Fibroblast of upper back skin (primary cell): ENCODE measurements at places on chromosomes 3 and 15.

- no peak for DNase-seq
Observed at GRCh38 chr3:73781541-73781940, 156.8 kb upstream of the PDZRN3 start.

DNA sequence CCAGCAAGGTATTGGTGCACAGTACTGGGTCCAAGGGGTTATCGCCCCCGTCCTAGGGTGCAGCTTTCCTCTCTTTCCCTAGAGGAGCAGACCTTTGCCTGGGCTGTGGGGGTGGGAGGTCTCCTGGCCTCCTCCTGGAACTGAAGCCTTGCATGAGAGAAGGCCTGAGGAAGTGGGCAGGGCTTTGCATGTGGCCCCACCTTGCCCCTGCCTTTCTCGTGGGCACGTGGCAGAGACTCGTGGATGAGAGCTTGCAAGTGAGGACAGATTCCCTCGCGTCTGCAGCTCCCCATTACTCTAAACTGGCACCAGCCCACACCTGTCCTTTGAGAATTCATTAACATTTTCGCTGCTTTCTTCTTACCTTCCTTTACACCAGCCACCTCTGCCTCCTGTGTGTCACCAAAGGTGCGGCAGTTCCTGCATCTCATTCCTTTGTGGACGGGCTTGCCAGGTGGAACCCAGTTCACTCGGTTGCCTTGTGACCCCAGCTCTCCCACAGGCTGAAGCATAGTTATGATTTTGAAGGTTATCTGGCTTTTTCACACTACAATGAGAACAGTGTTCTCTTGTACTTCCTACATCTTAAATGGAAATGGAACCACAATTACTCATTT is 40.9 kb upstream of the NR2C2 start:
- no peak for DNase-seq

- DNase-seq = peak; percentile 59
Observed at GRCh38 chr3:170811515-170811914, 58.5 kb downstream of the RPL22L1 start.

- no peak for DNase-seq
Observed at GRCh38 chr3:10694179-10694578, 121.8 kb upstream of the SLC6A11 start.

GRCh38 chr3:69739204-69740102 is at the start of gene MITF:
Gene MITF, plus strand, starts transcription at chr3:69739464. Its CDS starts 134 bp downstream, at chr3:69739598.
- DNase-seq = peak; percentile 87

DNA sequence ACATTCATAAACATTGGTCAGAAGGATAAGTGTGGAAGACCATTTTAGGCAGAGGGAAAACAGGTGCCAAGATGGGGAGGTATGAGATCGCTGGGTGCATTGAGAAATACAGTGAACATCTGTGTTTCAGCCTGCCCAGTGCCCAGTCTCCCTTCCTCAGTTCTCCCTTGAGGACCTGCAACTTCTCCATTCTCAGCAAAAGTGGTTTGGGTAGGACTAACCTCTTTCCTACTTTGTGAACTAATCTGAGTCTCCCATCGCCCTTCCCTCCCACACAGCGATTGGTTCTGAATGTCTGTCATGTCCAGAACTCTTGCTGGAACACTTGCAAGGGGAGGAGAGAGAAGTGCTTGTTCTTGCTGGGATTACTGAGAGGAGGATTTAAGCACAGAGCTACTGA is 10.9 kb upstream of the CCNL1 start:
- no peak for DNase-seq

DNA sequence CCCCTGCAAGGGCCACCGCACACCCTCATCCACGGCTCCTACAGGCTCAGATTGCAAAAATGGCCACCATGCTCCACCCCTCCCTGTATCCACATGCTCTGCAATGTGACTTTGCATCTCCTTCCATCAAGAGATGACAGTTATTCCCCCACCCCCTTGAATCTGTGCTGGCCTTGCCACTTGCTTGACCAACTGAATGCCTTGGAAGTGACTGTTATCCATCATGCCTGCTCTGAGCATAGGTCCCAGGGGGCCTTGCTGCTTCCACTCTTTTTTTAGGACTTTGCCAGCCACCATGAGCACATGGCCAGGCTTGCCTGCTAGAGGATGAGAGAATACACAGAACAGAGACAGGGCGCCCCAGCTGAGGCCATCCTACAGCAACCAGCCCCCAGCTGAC is 13.6 kb downstream of the HAPLN3 start:
- DNase-seq = no peak

DNA sequence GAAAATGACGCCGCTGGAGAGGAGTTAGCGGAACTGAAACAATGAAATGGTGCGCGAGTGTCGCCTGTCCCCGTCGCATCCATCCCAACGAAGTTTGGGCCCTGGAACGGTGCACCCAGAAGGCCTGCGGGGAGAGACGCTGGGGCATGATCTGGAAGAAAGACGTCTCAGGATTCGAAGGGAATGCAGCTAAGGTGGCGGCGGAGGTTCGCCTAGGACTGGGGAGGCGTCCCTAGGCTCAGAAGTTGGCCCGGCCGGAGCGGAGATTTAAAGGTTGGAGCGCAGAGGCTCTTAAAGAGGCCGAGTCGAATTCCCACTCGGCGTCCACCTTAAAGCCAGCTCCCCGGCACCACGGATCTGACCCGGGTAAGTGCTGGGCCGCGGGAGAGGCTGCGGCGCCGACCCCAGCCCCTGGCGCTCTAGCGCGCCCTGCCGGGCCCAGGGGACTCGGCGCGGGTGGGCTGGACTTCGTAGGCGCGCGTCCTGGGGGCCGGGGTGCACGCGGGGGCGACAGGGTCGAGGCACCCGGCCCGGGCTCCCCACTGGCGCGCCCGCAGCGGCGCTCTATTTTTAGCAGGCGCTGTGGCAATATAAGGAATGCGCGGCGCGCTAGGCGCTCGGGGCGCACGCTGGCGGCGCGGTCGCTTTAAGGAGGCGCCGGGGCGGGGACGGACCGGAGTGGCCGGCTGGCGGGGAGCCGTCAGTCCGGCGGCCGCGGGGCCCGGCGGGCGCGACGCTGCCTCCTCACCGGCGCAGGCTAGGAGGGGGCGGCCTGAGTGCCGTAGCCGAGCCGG is at the start of gene MRAS:
TSS of gene MRAS (plus strand) at position 620 of the 794 bp plus-strand sequence. CDS start 24,305 bp downstream, outside the sequence.
- DNase-seq = peak; percentile 76

- DNase-seq = peak; percentile 77
Observed at GRCh38 chr3:64291956-64292355, 66.7 kb upstream of the PRICKLE2 start.

GRCh38 chr3:185400866-185401265 is 37.9 kb downstream of the MAP3K13 start:
- no peak for DNase-seq

DNA sequence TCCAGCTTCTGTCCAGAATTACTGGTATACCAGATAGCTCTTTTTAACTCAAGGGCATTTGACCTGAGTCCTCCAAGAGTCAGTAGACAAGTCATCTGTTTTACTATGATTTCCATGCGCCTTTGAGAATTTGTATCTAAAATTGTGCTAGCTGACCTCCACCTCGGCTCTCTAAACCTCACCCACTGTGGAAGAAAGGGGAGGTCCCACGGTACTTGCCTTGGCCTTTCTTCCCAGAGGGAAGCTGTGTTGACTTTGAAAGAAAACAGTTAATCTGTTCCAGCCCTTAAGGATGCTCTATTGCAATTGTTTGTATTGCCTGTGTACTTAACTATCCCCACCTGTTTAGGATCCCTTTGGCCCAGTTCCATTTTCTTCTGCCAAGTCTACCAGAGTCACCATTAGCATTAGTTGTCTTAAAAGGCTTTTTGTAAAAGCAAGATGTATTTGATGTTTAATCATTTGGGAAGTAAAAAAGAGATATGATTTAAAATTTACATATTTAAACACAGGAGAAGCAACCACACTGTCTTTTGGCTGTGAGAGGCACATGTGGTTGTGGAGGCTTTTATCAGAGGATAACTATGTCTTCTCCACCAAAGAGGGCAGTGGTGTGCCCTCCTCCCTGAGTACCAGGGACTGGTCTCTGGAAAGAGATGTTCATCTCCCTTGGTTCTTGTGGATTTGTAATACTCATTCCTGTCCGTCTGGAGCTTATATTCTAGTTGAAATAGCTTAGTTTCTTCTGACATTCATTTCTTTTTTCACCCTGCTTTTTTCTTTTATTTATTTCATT is 88.8 kb downstream of the CRTC3 start:
- DNase-seq = no peak

DNA sequence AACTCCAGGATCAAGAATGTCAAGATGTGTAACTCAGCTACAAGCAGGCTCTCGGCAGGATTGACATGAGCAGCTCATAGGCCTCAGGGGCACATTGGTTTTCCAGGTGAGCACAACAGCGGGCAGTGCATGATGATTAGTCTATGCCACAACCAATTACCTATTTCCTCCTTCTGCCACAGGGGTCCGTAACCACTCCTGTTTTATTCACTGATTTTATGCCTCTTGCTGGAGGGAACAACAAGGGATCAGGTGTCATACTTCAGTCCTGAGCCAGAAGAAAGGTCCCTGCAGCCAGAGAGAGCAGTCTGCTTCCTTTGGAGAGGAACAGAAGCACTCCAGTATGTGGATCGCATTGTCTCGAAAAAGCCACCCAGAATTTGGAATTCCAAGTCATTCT is 35.1 kb upstream of the PTPRG start:
- DNase-seq = no peak

DNA sequence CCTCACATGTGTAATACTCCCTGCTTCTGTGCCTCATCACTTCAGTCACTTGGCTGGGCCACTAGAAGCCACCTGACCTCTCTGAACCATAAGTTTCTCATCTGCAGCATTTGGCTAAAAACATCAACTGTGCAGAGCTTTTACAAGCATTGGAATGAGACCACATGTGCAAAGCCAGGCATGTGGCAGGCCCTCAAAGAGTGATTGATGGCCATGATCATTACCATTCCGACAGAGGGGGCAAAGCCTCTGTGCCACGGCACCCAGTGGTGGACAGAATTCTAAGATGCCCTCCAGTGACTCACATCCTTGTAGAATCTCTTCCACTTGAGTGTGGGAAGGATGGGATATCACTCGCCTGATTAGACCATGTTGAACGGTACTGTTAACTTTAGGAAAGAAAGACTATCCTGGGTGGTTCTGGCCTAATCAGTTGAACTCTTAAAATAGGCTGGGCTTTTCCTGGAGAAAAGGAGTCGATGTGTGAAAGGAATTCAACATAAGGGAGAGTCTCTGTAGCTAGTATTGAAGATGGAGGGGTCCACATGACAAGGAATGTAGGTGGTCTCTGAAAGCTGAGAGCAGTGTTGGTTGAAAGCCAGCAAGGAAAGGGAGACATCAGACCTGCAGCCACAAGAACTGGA is 13.5 kb downstream of the CDCP1 start:
- DNase-seq = peak; percentile 45

DNA sequence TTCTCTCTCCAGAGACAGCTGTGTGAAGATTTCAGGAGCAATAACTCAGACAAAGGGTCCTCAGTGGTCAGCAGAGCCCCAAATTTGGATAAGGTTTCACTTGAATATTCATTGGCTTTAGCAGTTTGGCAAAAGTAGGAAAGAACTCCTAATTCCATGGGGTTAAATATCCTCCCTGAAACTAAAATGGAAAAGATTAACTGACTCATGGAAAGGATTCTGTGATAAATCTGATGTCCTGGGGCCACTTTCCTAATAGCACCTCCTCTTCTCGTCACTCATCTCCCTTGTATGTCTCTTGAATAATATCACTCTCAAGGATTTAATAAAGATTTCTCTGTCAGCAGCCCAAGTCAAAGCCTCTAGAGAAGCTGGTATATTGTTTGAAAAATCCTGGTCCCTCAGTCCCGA is 33.3 kb upstream of the TBC1D23 start:
- DNase-seq = no peak

DNA sequence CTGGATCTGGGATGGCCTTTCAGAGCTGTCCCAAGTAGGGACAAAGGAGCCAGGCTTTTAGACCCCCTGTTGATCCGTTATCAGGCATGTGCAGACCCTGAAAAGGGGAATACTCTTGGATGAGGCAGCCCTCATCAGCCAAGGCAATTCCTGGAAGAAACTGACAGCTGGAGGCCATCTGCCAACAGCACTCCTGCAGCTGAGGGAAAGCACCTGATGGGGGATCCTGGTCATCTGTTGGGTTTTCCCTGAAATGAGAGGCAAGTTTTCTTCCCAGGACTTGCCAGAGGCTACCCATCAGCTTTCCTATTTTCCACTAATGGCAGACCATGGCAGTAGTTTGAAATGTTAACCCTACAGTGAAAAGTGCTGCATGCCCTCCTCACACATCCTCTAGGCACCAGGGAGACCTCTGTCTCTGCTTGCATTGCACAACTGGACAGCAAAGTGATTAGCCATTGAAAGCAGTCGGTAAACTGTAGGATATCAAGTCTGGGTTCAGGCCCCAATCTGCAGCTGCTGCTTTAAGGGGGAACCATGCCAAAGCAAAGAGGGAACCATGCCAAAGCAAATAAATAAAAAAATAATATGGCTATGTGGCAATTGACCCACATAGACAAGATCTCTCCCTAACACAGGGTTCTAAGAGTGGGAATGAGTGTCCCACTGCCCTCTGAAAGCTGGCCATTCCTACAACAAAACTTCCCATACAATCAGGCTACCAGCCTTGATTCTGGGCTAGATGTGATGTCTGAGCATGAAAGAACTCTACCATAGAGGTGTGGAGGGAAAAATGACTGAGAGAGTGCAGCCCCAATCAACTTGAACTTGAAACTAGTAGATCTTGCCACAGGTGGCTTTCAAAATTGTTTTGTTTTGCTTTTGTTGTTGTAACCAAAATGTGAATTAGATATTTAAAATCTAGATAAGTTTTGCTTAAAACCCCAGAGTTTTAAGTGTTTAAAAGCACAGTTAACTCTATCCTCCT is 232.0 kb upstream of the STT3B start:
- no peak for DNase-seq

DNA sequence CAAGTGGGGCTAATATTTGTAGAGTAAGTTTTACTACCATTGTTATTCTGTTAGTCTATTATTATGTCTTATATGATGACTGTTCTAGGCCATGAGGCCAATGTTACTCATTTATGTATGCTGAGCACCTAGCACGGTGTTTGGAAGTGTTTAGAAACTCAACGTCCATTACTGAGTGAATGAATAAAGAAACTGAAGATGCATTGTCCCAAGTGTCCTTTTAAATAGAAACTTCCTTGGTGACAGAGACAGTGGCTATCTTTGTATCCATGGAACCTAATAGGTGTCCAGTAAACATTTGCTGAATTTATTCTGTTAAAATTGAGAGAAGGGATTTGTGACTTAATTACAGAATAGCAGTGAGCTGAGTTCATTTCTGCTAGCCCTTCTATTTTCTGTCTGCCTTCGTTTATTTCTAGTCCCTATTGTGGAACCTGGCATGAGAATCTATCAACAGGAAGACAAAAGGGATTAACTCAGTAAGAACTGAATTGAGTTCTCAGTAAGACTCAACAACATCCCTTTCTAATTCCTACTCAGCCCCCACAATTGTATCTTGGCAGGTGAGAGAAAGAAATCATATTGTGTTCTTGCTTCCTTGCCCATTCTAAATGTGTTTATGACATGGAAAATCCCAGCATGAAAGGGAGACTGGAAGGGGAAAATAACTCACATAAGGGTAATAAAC is 246.6 kb upstream of the LRRC3B start:
- no peak for DNase-seq
